Panc1 (cell line): ENCODE measurements at places on chromosomes 16 and 17.

GRCh38 chr16:24736758-24737157 is 7.3 kb downstream of the TNRC6A start:
- peak overlapping the region; percentile 71 for H3K27ac ChIP-seq
- no peak for DNase-seq
- peaks cover 3% of the 10 kb centered on the region; the same call in 1 of the 2 replicates for H3K36me3 ChIP-seq
- no peak overlapping the region for H3K4me3 ChIP-seq

GRCh38 chr17:41256291-41256685 is 1.1 kb downstream of the KRTAP9-9 start:
- no peaks in the 10 kb centered on the region for H3K36me3 ChIP-seq
- H3K27ac ChIP-seq = no peak overlapping the region
- no peak for DNase-seq
- H3K4me1 ChIP-seq = no peaks in the 10 kb centered on the region
- peaks cover 27% of the 10 kb centered on the region for H3K27me3 ChIP-seq

DNA sequence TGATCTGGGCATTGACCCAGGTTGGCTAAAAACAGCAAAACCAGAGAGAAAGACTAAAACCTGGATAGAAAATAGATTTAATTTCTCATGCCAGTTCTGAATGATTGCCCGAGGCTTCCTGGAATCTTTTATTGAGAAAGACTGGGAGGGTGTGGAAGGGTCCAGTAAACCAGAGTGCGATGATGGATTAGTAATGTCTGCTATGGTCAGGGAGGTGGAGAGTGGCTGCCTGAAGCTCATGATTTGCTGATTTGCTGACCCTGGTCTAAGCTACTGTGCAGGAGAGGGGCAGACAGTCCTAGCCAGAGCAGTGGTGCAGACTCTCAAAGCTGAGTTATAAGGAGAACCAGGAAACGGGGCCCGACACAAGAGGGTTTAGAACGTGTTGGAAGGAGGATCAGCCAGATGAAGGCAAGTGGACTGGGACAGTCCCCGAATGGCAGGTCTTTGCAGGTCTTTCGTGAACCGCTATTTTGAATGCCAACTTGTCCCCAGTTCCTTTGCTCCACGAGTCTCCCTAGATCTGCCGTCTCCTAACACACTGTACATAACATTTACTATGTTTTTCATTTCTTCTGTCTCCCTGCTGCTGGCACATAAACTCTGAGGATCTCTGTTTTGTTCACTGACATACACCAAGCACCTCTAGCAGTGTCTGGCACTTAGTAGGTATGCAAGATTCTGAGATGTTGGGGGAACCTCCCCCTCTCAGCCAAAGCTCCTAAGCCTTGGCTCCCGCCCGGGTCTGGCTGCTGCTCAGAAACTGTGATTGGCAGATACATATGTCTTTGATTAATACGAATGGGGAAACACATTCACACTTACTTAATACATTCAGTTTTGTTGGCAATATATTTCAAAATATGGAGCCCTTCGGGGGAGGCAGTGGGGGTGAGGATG is 237.3 kb upstream of the TNRC6C start:
- H3K4me1 ChIP-seq = no peaks in the 10 kb centered on the region
- 0 out of 2 replicates have a peak, but pooled peaks cover 1% of the 10 kb centered on the region for H3K27me3 ChIP-seq
- no peaks in the 10 kb centered on the region for H3K36me3 ChIP-seq
- no peak for DNase-seq
- no peak overlapping the region for H3K27ac ChIP-seq

- H3K36me3 ChIP-seq = no peaks in the 10 kb centered on the region
- no peak for DNase-seq
- H3K4me3 ChIP-seq = no peak overlapping the region
- no peaks in the 10 kb centered on the region for H3K27me3 ChIP-seq
- no peak overlapping the region for H3K27ac ChIP-seq
- no peaks in the 10 kb centered on the region for H3K4me1 ChIP-seq
These were observed 14.2 kb downstream of the CRYM start for GRCh38 chr16:21263640-21264570.

- no peaks in the 10 kb centered on the region for H3K27me3 ChIP-seq
- H3K4me3 ChIP-seq = no peak overlapping the region
- H3K36me3 ChIP-seq = no peaks in the 10 kb centered on the region
- no peaks in the 10 kb centered on the region for H3K4me1 ChIP-seq
- H3K27ac ChIP-seq = no peak overlapping the region
These were observed 10.0 kb downstream of the TPPP3 start for GRCh38 chr16:67383284-67383683.

- DNase-seq = no peak
- no peaks in the 10 kb centered on the region for H3K27me3 ChIP-seq
- H3K4me3 ChIP-seq = no peak overlapping the region
- H3K4me1 ChIP-seq = 0 out of 2 replicates have a peak, but pooled peaks cover 2% of the 10 kb centered on the region
- no peak overlapping the region for H3K27ac ChIP-seq
These were observed 139.4 kb downstream of the CCDC182 start for GRCh38 chr17:57605675-57606105.

GRCh38 chr16:4795828-4796572 is 831 bp downstream of the SMIM22 start:
- H3K27ac ChIP-seq = no peak overlapping the region
- H3K27me3 ChIP-seq = no peaks in the 10 kb centered on the region

GRCh38 chr16:59305850-59306249 is 571.7 kb upstream of the GOT2 start:
- H3K27me3 ChIP-seq = no peaks in the 10 kb centered on the region
- H3K4me1 ChIP-seq = no peaks in the 10 kb centered on the region
- no peak for DNase-seq
- no peak overlapping the region for H3K4me3 ChIP-seq
- H3K36me3 ChIP-seq = no peaks in the 10 kb centered on the region

DNA sequence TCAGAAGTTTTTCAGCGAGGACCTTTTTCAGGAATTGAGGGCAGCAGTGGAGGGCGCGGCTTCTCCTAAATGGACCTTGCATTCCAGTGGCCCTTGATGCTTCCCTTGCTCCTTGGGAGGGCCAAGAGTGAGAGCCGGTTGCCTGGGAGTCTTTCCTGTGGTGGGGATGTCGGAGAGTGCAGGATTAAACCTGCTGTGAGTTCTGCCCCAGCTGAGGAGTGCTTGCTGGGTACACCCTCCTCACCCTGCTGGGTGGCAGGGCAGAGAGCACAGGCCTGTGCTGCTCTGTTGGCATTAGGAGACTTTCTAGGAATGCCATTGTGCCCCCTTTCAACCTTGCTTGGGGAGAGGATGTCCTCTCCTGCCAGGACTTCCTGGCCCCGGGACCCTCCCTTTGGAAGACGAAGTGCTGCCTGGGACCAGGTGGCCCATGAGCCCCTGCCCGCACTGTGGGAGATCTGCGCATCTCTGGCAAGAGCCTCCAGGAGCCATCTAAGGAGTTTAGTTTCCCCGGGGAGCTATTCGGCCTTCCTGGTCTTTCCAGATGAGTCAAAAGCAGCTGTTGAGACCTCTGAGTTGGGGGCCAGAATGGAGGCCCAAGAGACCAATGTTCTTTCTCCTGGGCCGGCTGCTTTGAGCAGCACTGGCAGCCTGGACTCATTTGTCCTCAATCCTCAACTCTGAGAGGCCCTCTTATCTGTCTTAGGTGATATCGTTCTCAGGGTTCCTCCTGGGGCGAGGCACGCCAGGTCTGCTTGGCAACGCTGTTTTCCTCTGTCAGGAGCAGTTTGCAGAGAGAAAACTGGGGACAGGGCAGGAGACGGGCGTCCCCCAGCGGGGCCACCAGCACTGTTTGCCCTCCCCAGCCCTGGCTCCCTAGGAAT is 5.6 kb downstream of the LLGL2 start:
- DNase-seq = no peak
- peaks cover 6% of the 10 kb centered on the region for H3K4me1 ChIP-seq
- H3K27me3 ChIP-seq = no peaks in the 10 kb centered on the region
- H3K36me3 ChIP-seq = no peaks in the 10 kb centered on the region; the same call in 1 of the 2 replicates
- H3K27ac ChIP-seq = 0 out of 2 replicates have a peak overlapping the region, but pooled peaks have one; percentile 1

- no peak overlapping the region; the same call in 1 of the 2 replicates for H3K27ac ChIP-seq
- DNase-seq = no peak
- peaks cover 19% of the 10 kb centered on the region; the same call in 1 of the 2 replicates for H3K4me1 ChIP-seq
- H3K36me3 ChIP-seq = no peaks in the 10 kb centered on the region
- H3K4me3 ChIP-seq = no peak overlapping the region
These were observed 65.0 kb downstream of the PARN start for GRCh38 chr16:14564861-14565687.

- H3K36me3 ChIP-seq = no peaks in the 10 kb centered on the region
- DNase-seq = no peak
- H3K4me1 ChIP-seq = no peaks in the 10 kb centered on the region
- no peak overlapping the region for H3K4me3 ChIP-seq
- no peak overlapping the region for H3K27ac ChIP-seq
These were observed 346.4 kb upstream of the CDH5 start for GRCh38 chr16:66020046-66020445.

DNA sequence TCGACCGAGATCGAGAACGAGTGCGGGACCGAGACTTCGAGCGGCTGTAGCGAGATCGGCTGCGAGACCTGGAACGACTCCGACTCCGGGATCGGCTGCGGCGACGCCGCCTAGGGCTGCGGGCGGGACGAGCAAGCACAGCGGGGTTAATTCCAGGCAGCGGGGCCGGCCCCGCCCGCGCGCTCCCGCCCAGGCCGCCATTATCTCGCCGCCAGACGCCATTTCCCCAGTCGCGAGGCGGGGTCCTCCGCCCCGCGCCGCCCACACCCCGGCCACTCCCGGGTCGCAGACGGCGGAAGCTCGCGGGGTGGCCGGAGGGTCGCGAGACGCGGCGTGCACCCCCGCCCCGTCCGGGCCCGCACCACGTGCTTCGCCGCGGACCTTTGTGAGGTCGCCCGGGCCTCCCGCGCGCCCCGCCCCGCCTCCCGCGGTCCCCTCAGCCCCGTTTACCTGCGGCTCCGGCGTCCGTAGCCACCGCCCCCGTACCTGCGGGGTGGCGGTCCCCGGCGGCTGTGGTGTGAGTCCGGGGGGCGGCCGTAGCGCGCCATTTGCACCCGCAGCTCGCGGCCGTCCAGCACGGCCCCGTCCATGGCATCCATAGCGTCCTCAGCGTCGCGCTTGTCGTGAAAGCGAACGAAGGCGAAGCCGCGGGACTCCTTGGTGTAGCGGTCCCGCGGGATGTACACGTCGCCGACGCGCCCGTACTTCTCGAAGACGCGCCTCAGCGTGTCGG is 616 bp downstream of the SRSF2 start:
- H3K4me1 ChIP-seq = peaks cover 42% of the 10 kb centered on the region
- H3K4me3 ChIP-seq = peak overlapping the region; percentile 97
- peak overlapping the region; percentile 98 for H3K27ac ChIP-seq
- DNase-seq = no peak

- no peaks in the 10 kb centered on the region for H3K27me3 ChIP-seq
- no peak for DNase-seq
- no peak overlapping the region for H3K27ac ChIP-seq
- no peaks in the 10 kb centered on the region for H3K36me3 ChIP-seq
These were observed 12.6 kb upstream of the ASGR1 start for GRCh38 chr17:7191571-7192270.

DNA sequence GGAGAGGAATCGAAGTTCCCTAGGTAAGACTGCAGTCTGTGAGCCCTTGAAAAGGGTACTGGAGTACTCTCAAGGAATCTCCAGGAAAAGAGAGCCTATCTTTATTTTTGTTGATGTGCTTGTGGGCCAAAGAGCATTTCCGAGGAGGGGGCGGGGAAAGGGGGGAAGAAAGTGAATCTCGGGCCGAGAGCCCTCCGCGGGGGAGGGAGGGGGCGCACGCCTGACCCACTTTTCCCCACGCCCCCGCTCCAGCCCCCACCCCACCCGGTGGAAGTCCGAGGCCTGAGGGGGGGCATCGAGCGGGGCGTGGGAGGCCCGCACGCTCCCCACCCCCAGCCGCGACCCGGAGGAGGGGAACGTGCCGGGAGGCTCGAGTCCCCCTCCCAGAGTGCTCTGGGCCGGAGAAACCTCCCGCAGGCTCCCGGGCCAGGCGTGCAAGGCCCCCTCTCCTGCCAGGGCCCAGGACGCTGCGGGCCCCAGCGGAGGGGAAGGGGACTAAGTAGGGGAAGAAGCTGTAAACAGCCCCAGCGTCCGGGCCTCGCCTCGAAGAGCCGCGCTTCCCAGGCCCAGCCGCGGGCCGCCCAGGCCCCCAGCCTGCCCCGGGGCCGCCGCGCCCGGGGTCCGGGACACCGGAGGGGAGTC is 444 bp downstream of the HELZ start:
- no peak for DNase-seq
- no peaks in the 10 kb centered on the region for H3K27me3 ChIP-seq
- H3K36me3 ChIP-seq = peaks cover 9% of the 10 kb centered on the region
- peaks cover 3% of the 10 kb centered on the region for H3K4me1 ChIP-seq

DNA sequence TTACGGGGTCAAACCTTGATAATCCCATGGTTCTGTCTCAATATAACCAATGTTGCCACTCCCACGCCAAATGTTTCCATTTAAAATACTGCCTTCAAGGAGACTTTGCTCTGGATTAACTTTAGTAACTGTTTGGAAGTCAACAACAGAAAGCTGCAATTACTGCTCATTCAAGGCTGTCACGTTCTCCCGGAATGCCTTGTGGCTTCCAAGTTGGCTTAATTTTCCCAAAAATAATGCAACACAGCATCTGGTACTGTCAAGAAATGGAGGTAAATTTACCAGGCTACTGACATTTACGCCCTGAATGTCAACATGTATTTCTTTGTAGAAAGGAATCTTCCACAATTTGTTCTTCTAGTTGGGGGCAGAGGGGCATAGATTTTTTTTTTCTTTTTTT is 38.2 kb downstream of the GPRC5B start:
- H3K27me3 ChIP-seq = no peaks in the 10 kb centered on the region
- H3K4me1 ChIP-seq = no peaks in the 10 kb centered on the region
- no peaks in the 10 kb centered on the region for H3K36me3 ChIP-seq
- no peak overlapping the region for H3K27ac ChIP-seq
- DNase-seq = no peak

GRCh38 chr17:61009663-61010062 is 332.0 kb downstream of the BCAS3 start:
- no peak for DNase-seq
- no peak overlapping the region for H3K27ac ChIP-seq
- H3K4me3 ChIP-seq = no peak overlapping the region
- no peaks in the 10 kb centered on the region for H3K27me3 ChIP-seq
- peaks cover 6% of the 10 kb centered on the region; the same call in 1 of the 2 replicates for H3K4me1 ChIP-seq

- H3K4me1 ChIP-seq = peaks cover 10% of the 10 kb centered on the region
- H3K4me3 ChIP-seq = no peak overlapping the region
- no peaks in the 10 kb centered on the region for H3K27me3 ChIP-seq
- H3K36me3 ChIP-seq = peaks cover 18% of the 10 kb centered on the region
- H3K27ac ChIP-seq = no peak overlapping the region
- DNase-seq = no peak
These were observed 22.2 kb downstream of the CLTC start for GRCh38 chr17:59641799-59642484.

DNA sequence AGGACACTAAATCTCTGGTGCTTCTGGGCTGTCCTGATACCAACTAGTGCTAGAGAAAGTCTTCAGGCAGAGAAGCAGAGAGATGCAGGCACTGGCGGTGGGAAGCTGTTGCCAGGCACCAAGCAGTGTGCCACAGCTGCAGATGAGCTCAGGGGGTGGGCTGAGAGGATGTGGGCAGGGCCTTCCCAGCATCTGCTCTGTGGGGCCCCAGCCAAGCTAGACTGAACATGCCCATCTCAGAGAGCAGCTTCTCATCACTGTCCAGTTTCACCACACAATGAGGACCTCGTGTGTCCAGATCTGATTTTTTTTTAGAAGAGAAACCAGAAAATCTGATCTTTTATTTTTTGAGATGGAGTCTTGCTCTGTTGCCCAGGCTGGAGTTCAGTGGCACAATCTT is 17.1 kb downstream of the PSKH1 start:
- H3K27me3 ChIP-seq = no peaks in the 10 kb centered on the region
- H3K4me3 ChIP-seq = no peak overlapping the region
- no peak for DNase-seq
- H3K27ac ChIP-seq = no peak overlapping the region
- no peaks in the 10 kb centered on the region for H3K4me1 ChIP-seq
